T-helper 17 cell (primary cell): ENCODE measurements at places on chromosomes 5 and 9. TPM values are rescaled to one million over a fixed set of nuclear protein-coding genes. Genes with fewer than 3 reads are reported as not detected.

- no peak for DNase-seq
These were observed 540.1 kb upstream of the DAP start for GRCh38 chr5:11301171-11301570.

GRCh38 chr9:133991964-133992779 is at the start of gene VAV2:
Gene VAV2, minus strand, starts transcription at chr9:133992324. Its CDS starts 46 bp downstream, at chr9:133992278.
- peak; percentile 38 for DNase-seq

DNA sequence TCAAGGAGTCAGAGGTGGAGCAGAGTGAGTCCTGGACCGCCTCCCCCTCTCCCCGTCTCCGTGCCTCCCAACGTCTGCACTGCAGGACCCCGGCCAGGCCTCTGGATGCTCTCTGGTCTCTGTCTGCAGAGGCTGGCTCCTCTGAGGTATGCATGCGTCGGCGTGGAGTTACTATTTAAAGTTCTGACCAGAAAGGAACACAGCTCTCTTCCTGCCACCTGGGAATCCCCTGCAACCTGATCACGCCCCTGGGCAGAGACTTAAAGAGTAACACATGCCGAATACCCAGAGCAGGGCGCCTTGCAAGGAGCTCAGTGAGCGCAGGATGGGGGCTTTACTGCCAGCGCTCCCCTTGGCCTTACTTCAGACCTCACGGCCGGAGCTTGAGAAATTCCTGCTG is 16.0 kb downstream of the ANXA6 start:
- peak; percentile 51 for DNase-seq

DNA sequence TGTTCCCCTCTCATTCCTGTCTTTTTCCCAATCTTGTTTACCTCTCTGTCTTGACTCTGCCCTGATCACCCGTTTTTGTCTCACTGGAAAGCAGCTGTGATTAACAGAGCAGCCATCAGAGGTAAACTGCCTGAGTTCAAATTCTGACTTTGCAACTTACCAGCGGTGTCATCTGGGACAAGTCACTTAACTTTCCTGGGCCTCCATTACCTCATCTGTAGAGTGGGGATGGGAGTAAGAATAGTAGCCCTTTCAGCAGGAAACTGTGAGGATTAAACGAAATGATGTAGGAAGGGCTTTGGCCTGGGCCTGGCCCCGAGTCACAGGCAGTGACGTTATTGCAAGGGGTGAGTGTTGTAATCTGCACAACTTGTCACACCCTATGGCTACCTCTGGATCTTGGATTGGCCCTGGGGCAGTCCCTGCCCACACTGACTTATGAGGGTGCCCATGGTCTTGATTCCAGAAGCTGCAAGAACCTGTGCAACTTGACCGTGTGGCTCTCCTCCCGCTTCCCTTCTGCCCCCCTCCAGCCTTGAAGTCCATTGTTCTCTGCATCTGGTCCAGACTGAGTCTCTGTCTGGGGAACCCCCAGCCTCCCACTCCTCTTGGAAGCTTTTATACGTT is 657 bp upstream of the PCDH12 start:
- DNase-seq: no peak

DNA sequence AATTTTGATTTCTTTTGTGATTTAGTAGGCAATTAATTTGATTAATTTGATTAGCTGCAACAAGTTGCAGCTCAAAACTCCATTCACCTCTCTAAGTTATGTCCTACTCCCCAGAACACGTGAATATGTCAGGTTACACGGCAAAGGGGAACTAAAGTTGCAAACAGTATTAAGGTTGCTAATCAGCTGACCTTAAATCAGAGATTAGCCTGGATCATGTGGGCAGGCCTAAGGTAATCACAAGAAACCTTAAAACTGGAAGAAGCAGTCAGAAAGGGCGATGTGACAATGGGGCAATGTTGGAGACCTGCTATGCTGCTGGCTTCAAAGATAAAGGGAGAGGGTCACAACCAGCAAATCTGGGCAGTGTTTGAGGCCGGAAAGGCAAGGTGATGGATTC is 47.3 kb upstream of the ANXA1 start:
- DNase-seq: no peak

DNA sequence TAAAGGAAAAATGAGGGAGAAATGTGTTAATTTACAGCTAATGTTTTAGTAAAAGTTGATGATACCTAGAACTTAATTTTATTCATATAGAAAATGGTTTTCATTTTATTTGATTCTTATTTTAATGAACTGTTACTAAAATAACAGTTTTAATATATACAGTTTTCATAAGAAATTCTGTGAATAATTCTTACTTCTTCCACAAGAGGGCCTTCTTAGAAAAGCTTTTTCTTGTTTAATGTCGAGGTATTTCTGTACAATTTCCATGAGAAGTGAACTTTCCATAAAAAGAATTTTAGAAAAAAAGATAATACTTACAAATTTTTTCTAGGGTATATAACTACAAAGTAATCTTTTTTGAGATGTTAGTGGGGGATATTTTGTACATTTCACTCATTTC is 73.9 kb downstream of the KLF9 start:
- DNase-seq: no peak

GRCh38 chr5:158273035-158273434 is 414.1 kb upstream of the CLINT1 start:
- DNase-seq: no peak

DNA sequence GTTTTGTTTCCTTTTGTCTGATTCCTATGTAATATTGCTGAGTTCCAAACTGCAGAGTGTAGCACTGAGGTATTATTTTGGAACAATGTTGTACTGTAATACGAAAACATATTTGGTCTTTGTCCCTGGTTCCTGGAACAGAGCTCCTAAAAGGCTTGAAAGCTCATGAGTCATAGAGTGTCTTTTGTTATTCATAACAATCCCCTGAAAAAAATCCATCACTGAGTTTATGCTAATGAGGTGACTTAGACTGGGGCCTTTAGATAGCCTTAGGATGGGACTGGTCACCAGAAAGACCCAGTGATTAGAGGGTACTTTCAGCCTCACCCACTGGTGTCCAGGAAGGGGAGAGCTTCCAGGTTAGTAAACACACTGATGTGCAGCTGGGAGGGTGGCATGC is 132.7 kb upstream of the POU5F2 start:
- no peak for DNase-seq

ZDHHC11B gene
- 31.2 TPM for total RNA-seq

COL27A1 gene
- total RNA-seq: 1.3 TPM

STC2 gene
- not detected for total RNA-seq

GDNF gene
- total RNA-seq: not detected
